Glutamatergic neuron (in vitro differentiated cells): ENCODE measurements at places on chromosomes 2 and 18. TPM values are rescaled to one million over a fixed set of nuclear protein-coding genes. Genes with fewer than 3 reads are reported as not detected.

The PAIP2B gene
- total RNA-seq = 15.6 TPM

DNA sequence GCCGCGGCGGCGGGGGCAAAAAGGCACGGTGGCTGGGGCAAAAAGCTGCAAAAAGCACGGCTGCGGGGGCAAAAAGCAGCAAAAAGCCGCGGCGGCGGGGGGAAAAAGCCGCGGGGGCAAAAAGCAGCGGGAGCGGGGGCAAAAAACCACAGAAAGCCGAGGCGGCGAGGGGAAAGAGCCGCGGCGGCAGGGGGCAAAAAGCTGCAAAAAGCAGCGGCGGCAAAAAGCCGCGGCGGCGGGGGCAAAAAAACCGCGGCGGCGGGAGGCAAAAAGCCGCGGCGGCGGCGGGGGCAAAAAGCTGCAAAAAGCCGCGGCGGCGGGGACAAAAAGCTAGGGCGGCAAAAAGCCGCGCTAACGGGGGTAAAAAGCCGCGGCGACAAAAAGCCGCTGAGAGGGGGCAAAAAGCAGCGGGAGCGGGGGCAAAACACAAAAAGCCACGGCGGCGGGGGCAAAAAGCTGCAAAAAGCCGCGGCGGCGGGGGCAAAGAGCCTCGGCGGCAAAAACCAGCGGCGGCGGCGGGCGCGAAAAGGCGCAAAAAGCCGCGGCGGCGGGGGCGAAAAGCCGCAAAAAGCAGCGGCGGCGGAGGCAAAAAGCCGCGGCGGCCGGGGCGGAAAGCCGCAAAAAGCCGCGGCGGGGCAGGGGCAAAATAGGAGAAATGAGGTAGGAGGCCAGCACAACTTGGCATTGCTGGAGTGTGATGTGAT is 123.4 kb downstream of the ANKRD30BL start:
- H3K4me3 ChIP-seq = peak overlapping the region; percentile 89
- peak; percentile 19 for DNase-seq
- H3K27ac ChIP-seq = no peak overlapping the region
- peaks cover 6% of the 10 kb centered on the region for H3K27me3 ChIP-seq
- H3K36me3 ChIP-seq = peaks cover 12% of the 10 kb centered on the region
- peaks cover 6% of the 10 kb centered on the region for H3K4me1 ChIP-seq

DNA sequence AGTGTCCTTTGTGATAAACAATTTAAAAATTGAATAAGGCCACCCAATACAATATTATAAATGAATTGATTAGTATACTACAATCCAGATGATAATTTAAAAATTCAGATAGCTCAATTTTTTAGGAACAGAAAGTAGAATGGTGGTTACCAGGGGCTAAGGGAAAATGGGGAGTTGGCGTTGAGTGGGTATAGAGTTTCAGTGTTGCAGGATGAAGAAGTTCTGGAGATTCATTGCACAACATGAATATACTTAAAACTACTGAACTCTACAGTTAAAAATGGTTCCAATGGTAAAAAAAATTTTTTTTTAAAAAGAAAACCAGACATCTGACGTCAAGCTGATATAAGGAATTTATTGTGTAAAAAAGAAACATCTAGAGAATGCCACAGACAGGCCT is 20.9 kb downstream of the SLC39A6 start:
- H3K36me3 ChIP-seq = peaks cover 8% of the 10 kb centered on the region
- H3K27ac ChIP-seq = no peak overlapping the region
- no peak for DNase-seq
- no peaks in the 10 kb centered on the region for H3K4me1 ChIP-seq

The IGFBP5 gene
- total RNA-seq = 0.51 TPM

The EPAS1 gene
- total RNA-seq = not detected

- H3K27me3 ChIP-seq = peaks cover 2% of the 10 kb centered on the region
- no peak for DNase-seq
- H3K27ac ChIP-seq = no peak overlapping the region
- H3K36me3 ChIP-seq = no peaks in the 10 kb centered on the region
- H3K4me1 ChIP-seq = no peaks in the 10 kb centered on the region
These were observed 232.9 kb upstream of the TANK start for GRCh38 chr2:160927324-160927723.

DNA sequence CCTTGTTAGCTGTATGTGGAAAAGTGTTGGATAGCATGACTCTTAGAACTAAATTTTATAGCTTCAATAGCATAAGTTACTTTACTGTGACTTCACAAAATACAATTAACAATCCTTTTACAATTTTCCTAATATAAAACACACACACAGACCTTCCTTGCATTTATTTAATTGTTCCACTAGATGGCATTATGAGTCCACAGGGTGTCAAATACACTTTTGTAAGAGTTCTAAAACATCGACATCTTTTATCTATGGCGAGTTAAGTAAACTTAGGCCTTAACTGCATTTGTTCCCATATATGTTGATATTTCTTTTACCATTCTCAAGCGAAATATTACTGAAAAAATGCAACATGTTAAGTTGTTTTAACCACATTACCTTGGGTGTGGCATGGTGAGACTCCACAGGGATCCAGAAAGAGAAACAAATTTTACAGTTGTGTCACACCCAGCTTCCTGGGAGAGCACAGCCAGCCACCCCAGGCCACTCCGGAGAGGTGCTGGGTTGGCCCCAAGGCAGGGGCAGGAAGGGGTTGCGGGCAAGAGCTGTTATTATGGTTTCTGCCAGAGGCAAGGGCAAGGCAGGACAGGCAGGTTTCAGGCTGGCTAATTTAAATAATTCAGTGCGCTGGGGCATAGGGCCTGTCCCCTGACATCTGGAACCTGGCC is 312.4 kb upstream of the MC4R start:
- peak overlapping the region; percentile 60 for H3K27ac ChIP-seq
- no peaks in the 10 kb centered on the region for H3K36me3 ChIP-seq
- no peak overlapping the region for H3K4me3 ChIP-seq
- peaks cover 6% of the 10 kb centered on the region for H3K4me1 ChIP-seq
- no peaks in the 10 kb centered on the region for H3K27me3 ChIP-seq
- no peak for DNase-seq

DNA sequence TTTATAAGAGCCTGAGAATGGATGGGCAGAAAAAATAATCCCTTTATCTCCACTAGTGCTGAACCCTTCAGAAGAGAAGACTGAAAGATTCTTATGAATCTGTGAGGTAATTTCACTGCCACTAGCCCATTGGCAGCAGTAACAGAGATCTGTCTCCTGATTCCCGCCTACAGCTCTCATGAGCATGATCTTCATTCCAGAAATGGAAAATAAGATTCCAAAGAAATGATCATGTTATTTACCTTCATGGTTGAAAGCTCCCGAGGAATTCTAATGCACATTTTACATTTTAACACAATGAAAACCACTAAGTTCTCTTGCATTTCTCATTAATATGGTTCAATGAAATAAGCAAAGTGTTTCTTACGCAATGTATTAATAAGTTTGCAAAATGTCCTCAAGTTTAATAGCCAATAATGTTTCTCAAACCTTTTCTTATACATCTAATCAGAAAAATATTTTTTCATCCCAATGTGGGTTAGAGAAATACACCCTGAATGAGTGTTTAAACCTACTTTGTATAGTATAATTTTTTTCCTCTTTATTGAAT is 905.6 kb downstream of the TMEM182 start:
- H3K27me3 ChIP-seq = peaks cover 8% of the 10 kb centered on the region
- DNase-seq = no peak
- H3K36me3 ChIP-seq = no peaks in the 10 kb centered on the region
- no peak overlapping the region for H3K27ac ChIP-seq

The DNAH6 gene
- total RNA-seq = 0.86 TPM

- H3K36me3 ChIP-seq = peaks cover 4% of the 10 kb centered on the region
- no peak for DNase-seq
- H3K4me1 ChIP-seq = no peaks in the 10 kb centered on the region
- no peak overlapping the region for H3K4me3 ChIP-seq
- H3K27me3 ChIP-seq = no peaks in the 10 kb centered on the region
- H3K27ac ChIP-seq = no peak overlapping the region
These were observed 38.7 kb downstream of the DDX1 start for GRCh38 chr2:15630121-15630977.

The ABCB11 gene
- not detected for total RNA-seq

DNA sequence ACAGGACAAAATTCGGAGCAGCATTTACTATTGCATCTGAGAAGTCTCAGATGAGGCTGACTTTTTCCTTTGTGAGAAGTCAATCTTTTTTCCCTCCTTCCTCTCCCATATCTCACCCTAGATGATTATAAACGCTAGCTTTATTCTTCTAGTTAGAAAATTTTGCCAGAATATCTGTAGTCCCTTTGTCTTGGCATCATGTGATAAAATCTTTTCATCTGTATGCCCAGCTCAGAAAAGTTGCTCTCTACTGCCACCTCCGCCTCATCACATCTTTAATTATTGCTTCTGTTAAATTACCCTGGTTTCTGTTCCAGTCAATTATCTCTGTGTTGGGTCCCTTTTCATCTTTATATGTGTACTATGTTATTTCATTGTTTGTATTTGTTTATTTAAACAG is 210.8 kb upstream of the SLC35G4 start:
- H3K36me3 ChIP-seq = no peaks in the 10 kb centered on the region
- no peaks in the 10 kb centered on the region for H3K27me3 ChIP-seq
- no peaks in the 10 kb centered on the region for H3K4me1 ChIP-seq
- H3K4me3 ChIP-seq = no peak overlapping the region
- DNase-seq = no peak

The SLC19A3 gene
- total RNA-seq = 1.7 TPM

GRCh38 chr2:22691666-22692065 is 693.3 kb upstream of the KLHL29 start:
- no peak for DNase-seq
- H3K27ac ChIP-seq = no peak overlapping the region
- no peaks in the 10 kb centered on the region for H3K27me3 ChIP-seq
- H3K36me3 ChIP-seq = no peaks in the 10 kb centered on the region

DNA sequence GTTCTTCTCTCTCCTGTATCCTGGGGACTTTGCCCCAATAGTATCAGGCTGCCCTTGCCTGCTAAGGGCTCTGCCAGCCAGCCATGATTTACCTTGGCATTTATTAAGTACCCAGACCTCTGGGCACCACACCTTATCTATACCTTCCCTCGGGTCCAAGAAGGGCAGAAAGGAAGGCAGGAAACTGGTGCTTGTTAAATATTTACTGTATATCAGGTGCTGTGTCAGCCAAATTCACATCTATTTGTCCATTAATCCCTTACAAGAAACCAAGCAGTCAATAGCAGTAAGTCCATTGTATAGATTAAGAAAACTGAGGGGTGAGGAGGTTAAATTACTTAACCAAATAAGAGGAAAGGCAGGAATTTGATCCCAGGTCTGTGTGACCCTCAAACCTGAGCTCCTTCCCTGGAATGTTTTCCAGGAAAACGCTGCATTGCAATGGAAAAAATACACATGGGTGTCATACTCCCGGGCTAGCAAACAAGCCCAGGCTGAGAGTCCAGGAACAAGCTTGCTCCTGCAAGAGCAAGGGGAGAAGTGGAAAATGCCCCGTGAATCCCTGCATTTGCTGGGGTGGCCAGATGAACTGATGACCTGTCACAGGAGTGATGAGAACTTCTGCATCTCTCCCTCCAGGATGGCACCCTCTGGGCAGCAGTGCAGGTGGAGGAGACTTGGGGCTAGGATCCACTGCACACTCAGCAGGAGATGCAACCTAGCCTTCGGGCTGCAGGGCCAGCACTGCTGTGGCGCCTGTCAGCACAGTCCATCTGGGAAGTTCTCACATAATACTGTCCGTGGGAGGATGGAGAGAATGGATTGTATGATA is 30.4 kb downstream of the CIB4 start:
- no peak for DNase-seq
- H3K27ac ChIP-seq = peak overlapping the region; percentile 6
- H3K27me3 ChIP-seq = no peaks in the 10 kb centered on the region
- H3K4me1 ChIP-seq = peaks cover 79% of the 10 kb centered on the region

The CCDC141 gene
- 0.51 TPM for total RNA-seq

DNA sequence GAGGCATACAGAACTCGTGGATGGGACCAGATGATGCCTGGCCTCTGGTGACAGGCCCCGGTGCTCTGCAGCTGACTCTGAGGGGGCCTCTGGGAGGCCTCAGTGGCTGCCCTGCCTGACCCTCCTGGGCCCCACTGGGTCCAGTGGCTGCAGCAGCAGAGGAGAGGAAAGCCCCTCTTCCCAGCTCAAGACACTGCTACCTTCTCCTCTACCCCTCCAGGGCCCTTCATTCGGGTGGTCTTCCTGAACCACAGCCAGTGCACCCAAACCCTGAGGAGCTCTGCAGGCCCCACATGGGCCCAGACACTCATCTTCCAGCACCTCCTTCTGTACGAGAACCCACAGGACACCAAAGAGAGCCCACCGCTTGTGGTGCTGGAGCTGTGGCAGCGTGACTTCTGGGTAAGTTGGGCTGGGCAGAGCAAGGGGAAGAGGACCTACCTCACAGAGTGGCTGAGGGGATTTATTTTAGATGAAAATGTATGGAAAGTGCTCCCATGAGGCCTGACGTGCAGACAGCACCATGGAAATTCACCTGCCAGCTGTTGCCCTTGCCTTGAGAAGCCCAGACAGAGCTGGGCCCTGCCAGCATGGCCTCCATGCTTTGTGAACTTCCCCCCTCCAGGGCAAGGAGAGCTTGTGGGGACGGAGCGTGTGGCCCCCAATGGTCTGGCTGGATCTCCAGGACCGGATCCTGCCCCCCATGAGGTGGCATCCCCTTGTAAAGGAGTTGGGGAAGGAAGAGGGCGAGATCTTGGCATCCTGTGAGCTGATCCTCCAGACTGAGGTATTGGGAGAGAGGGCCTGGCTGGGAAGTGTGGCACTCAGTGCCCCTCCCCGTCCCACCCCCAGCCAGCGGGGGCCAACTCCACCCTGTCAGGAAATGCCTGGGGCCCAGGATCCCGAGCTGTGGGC is 46.3 kb downstream of the LMAN2L start:
- H3K27ac ChIP-seq = no peak overlapping the region
- H3K27me3 ChIP-seq = peaks cover 4% of the 10 kb centered on the region
- DNase-seq = no peak
- no peaks in the 10 kb centered on the region for H3K36me3 ChIP-seq
- no peak overlapping the region for H3K4me3 ChIP-seq

GRCh38 chr2:46915281-46915810 is at the start of gene MCFD2:
MCFD2 (minus strand) TSS chr2:46915806; CDS start chr2:46909171, 6,635 bp downstream.
- peaks cover 3% of the 10 kb centered on the region for H3K27me3 ChIP-seq
- no peaks in the 10 kb centered on the region for H3K36me3 ChIP-seq
- DNase-seq = no peak

GRCh38 chr2:170221317-170222288 is 43.7 kb downstream of the MYO3B start:
- peaks cover 45% of the 10 kb centered on the region for H3K4me1 ChIP-seq
- no peak for DNase-seq
- H3K36me3 ChIP-seq = no peaks in the 10 kb centered on the region
- H3K4me3 ChIP-seq = no peak overlapping the region

The MYO7B gene
- total RNA-seq = 0.29 TPM

- no peak overlapping the region for H3K27ac ChIP-seq
- DNase-seq = no peak
- no peak overlapping the region for H3K4me3 ChIP-seq
- H3K36me3 ChIP-seq = no peaks in the 10 kb centered on the region
- peaks cover 15% of the 10 kb centered on the region for H3K4me1 ChIP-seq
- no peaks in the 10 kb centered on the region for H3K27me3 ChIP-seq
These were observed 269.7 kb upstream of the THSD7B start for GRCh38 chr2:136495636-136496035.
